ENCODE measurements at places on chromosomes 5 and 9. TPM values are rescaled to one million over a fixed set of nuclear protein-coding genes. Genes with fewer than 3 reads are reported as not detected.

Gene C9orf153
- total RNA-seq: not detected

DNA sequence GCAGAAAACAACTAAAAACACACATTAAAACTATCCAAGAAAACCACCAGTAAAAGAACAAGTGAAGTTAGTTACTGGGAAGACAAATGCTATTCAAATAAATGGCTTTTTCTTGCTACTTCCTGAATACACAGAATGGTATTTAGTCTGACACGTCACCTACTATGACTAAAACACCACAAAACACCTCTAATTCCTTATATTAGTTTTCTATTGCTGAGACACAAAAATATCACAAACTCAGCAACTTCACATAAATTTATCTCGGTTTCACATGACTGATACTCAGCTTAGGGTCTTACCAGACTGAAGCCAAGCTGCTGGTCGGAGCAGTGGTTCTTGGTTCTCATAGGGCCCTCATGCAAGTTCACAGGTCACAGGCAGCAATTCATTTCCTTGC, 5.4 kb downstream of the DMAC1 start:
- DNase-seq: no peak

- DNase-seq: no peak
Observed at GRCh38 chr9:102844716-102845115, 150.4 kb upstream of the CYLC2 start.

Gene OR13D1
- not detected for total RNA-seq

DNA sequence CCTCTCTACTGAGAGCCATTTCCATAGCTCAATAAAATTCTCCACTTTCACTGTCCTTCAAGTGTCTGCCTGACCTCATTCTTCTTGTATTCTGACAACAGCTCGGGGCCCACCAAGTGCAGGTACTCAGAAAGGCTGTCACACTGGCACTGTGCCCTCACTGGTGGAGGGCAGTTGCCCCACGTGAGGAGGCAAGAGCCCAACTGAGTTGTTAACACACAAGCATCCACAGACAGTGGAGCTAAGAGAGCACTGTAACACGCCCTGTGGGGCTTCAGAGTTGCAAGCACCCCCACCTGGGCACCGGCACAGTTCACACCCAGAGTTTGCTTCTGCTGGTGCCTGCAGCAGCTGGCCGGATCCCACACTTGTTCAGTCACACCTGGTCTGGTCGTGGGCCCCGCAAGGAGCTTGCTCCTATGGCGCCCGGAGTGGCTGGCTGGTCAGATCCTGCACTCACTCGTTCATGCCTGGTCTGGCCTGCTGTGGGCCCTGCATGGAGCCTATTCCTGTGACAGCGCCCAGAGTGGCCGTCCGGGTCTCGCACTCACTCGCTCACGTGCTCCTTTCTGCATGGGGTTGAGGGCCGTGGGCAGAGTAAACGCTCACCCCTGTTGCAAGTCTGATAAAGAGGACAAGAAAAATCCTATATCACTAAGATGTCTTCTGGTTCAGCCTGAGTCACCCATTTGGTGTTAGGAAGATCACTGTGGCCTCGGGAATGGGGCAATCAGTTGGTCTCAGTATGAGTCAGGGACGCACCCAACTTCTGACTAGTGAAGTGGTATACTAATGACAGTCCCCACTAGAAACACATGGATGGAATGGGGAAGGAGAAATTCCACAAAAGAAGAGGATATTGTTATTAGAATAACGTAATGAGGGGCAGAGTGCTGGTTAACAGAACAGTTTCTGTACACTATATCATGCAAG, 87.0 kb upstream of the CCNH start:
- no peak for DNase-seq
